Pulmonary artery endothelial cell (primary cell): ENCODE measurements at places on chromosomes 13 and 19. TPM values are rescaled to one million over a fixed set of nuclear protein-coding genes. Genes with fewer than 3 reads are reported as not detected.

DLL3 gene
- 0.25 and 0.53 TPM in 2 replicates for total RNA-seq

COL4A2 gene
- 290 and 292 TPM in 2 replicates for total RNA-seq

PDX1 gene
- total RNA-seq: not detected in 2 replicates

MPND gene
- total RNA-seq: 9.6 and 10.7 TPM in 2 replicates

SIPA1L3 gene
- 9.7 and 15.3 TPM in 2 replicates for total RNA-seq

CYP4F11 gene
- not detected in 2 replicates for total RNA-seq

B3GNT3 gene
- not detected in 2 replicates for total RNA-seq

SLC7A10 gene
- not detected in 2 replicates for total RNA-seq

TSHZ3 gene
- 1.5 and 3.0 TPM in 2 replicates for total RNA-seq

KCNC3 gene
- under 0.01 and 0.11 TPM in 2 replicates for total RNA-seq

CHST8 gene
- total RNA-seq: 0.07 TPM in 2 replicates

LIN7B gene
- total RNA-seq: 1.4 and 2.3 TPM in 2 replicates

LILRA1 gene
- total RNA-seq: not detected in 2 replicates

SMARCA4 gene
- total RNA-seq: 92.4 and 92.8 TPM in 2 replicates

S1PR5 gene
- not detected in 2 replicates for total RNA-seq

NLRP9 gene
- total RNA-seq: under 0.01 TPM in 1 of 2 replicates, not detected in the other

NLRP5 gene
- total RNA-seq: not detected in 2 replicates

SIAH3 gene
- total RNA-seq: not detected in 2 replicates

LIPE gene
- total RNA-seq: 4.8 and 9.1 TPM in 2 replicates

URI1 gene
- total RNA-seq: 35.4 and 41.8 TPM in 2 replicates

ZNF536 gene
- not detected in 2 replicates for total RNA-seq

RNASEH2A gene
- total RNA-seq: 34.7 and 50.5 TPM in 2 replicates

GAPDHS gene
- not detected in 2 replicates for total RNA-seq

GPC6 gene
- under 0.01 TPM in 1 of 2 replicates, not detected in the other for total RNA-seq

SIGLEC12 gene
- total RNA-seq: not detected in 2 replicates

LILRB1 gene
- not detected in 2 replicates for total RNA-seq

LAIR1 gene
- total RNA-seq: not detected in 2 replicates

RAX2 gene
- total RNA-seq: not detected in 2 replicates

ICAM4 gene
- total RNA-seq: 0.40 and 0.95 TPM in 2 replicates

CILP2 gene
- total RNA-seq: not detected in 2 replicates

CCL25 gene
- not detected in 2 replicates for total RNA-seq

ZNF841 gene
- 11.3 and 16.4 TPM in 2 replicates for total RNA-seq

ANGPTL4 gene
- 4.3 and 13.2 TPM in 2 replicates for total RNA-seq

GARIN5A gene
- total RNA-seq: not detected in 2 replicates

C13orf42 gene
- total RNA-seq: not detected in 2 replicates

CHAMP1 gene
- total RNA-seq: 10.0 and 13.1 TPM in 2 replicates

PNMA8A gene
- 0.20 and 1.7 TPM in 2 replicates for total RNA-seq

IFNL1 gene
- not detected in 2 replicates for total RNA-seq

TMPRSS9 gene
- total RNA-seq: not detected in 2 replicates

DKKL1 gene
- 0.14 TPM in 1 of 2 replicates, not detected in the other for total RNA-seq

AMER2 gene
- total RNA-seq: not detected in 2 replicates

OVOL3 gene
- not detected in 2 replicates for total RNA-seq
